CD4-positive, alpha-beta T cell treated with Interleukin-6 at 100 ng/mL for 8 hours (primary cell): ENCODE measurements at places on chromosomes 3 and 15.

DNA sequence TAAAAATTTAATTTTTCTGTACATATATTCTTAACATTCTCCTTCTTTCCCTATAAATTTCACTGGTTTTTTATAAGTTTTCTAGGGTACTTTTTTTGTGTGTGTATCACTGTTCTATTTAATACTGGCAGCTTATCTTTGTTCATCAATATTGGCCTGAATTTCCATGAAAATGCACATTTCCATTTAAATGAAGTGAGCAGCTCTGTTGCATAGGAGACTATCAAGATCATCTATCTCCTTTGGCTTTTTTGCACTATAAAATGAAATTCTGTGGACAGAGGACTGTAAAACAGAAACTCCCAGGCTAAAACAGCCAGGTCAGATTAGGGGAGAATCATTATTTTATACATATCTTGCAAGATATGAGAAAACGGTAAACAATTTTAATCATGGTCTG is 277.0 kb upstream of the ARL6 start:
- DNase-seq = no peak

DNA sequence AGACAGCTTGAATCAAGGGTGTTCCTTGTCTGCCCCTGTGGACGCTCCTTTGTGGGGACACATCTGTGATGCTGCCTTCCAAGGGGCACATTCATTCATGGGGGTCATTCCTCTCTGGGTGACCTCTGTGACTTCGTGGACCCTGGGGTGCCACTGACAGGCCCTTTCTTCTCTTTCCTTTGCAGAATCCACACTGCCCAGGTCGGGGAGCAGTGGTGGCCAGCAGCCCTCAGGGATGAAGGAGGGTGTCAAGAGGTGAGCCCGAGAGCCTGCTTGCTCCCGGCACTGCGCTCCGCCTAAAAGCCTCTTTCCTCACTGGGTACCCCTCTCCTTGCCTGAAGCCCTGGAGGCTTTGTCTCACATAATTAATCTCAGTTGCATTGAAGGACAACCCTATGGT is 26.3 kb downstream of the CHCHD6 start:
- DNase-seq = no peak

GRCh38 chr3:67416703-67417102 is 237.7 kb downstream of the SUCLG2 start:
- DNase-seq = no peak

- DNase-seq = no peak
These were observed 1.3 kb downstream of the TTBK2 start for GRCh38 chr15:42919308-42919707.

DNA sequence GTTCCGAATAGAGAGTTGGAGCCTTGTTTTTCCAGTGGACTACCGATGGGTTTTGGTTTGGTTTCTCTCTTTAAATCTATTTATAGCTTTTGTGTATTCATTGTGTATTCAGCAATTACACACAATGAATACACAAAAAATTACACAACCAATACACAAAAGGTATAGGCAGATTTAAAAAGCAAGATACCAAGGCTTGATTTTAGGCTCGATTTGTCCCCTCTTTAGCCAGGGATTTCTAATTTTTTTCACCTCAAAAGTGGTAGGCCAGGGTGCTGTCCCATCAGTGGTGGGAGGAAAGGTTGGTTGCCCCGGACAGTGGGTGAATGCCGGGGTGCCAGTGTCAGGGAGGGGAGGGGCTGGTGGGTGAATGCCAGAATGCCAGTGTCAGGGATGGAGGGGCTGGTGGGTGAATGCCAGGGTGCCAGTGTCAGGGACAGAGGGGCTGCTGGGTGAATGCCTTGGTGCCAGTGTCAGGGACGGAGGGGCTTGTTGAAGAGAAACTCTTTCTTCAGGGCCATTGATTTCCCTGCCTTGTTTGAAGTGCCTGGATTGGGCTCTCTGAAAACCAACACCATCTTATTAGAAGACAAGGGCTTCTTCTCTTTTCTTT is 186.2 kb downstream of the GOLGA6L6 start:
- DNase-seq = no peak

GRCh38 chr3:118705487-118706219 is 329.0 kb downstream of the IGSF11 start:
- DNase-seq = no peak

DNA sequence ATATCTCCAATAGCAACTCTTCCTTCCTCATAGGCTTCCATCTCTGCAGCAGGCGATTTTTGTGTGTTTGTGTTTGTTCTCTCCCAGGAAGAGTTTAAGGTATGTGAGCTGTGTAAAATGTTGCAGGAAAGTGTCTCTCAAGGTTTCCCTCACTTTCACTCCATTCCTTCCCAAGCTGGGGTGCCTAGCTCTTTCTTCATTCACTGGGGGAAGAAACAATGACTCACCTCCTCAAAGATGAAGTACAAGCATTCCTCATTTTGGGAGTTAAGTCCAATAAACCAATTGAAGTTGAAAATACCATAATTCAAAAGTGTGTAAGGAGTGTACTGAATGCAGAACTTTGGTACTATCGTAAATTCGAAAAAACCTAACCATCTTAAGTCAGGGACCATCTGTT is 422.7 kb upstream of the CFAP20DC start:
- no peak for DNase-seq

- DNase-seq = peak; percentile 25
These were observed 799 bp downstream of the SERF2 start for GRCh38 chr15:43792761-43793476.

- no peak for DNase-seq
These were observed 2.3 kb downstream of the SUCNR1 start for GRCh38 chr3:151875759-151876158.

GRCh38 chr3:158018462-158018861 is 87.8 kb downstream of the SHOX2 start:
- DNase-seq = no peak

GRCh38 chr15:92809880-92810361 is 90.2 kb upstream of the CHD2 start:
- DNase-seq = peak; percentile 47

DNA sequence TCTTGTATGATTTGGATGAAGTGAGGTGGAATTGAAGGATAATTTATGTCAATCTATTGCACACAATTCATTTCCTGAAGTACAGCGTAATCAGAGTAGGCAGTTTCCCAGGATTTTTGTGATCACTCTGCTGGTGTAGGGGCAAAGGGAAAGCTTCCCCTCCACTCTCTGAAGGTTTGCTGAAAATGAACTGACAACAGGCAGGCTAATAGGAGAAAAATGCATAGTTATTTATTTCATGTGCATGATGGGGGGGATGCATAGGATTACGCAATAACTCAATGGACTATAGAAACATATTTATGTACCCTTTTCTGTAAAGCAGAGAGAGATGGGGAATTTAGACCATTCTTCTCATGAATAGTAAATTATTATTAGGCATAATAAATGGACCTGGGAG is 872.9 kb downstream of the NAALADL2 start:
- DNase-seq = no peak

DNA sequence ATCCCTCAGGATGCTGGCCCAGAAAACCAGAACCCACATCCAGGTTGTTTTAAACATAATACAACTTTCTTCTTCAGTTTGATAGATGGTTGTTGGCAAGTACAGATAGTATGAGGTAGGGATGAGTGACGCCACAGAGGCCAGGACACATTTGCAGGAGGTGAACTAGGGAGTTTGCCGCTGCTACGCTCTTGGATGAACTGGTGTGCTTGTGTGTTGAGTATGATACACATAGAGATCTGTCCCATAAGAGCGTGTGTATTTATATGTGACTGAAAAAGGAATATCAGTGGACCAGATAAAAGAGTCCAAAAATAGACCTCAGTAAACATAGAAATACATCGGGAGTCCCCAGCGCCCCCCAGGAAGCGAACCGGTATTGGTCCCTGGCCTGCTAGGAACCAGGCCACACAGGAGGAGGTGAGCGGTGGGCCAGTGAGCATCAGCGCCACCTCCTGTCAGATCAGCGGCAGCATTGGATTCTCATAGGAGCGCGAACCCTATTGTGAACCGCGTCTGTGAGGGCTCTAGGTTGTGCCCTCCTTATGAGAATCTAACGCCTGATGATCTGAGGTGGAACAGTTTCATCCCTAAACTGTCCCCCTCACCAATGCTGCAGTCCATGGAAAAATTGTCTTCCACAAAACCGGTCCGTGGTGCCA is 98.1 kb downstream of the LRRK1 start:
- DNase-seq = no peak

- DNase-seq = no peak
These were observed 48.5 kb upstream of the SH3GL3 start for GRCh38 chr15:83398626-83399025.

DNA sequence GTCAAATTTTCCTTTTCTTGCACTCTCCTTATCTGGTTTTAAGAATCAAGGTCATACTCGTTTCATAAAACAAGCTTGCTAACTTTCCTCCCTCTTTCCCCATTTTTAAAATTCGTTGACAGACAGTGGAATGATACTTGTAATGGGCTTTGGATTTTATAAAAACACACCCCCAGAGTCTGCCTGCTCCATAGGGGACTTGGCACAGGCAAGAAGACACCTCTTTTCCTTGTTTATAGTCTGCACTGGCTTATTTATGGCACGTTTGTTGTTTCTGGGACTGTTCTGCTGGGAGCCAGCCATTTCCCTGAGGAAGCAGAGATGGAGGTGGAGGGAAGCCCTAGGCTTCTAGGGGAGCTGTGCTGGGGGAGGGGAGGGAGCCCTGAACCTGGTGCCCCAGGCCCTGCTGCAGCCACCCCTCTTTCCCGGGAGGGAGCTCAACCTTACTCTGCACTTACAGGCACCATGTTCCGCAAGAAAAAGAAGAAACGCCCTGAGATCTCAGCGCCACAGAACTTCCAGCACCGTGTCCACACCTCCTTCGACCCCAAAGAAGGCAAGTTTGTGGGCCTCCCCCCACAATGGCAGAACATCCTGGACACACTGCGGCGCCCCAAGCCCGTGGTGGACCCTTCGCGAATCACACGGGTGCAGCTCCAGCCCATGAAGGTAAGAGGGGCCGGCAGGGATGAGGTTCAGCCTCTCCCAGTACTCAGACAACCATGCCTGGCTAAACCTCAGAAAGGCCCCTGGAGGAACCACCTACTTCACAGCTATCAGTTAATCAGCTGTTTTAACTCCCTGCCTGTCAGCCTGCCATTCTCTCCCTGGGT is 18.3 kb downstream of the ANKRD63 start:
- no peak for DNase-seq

- DNase-seq = peak; percentile 14
These were observed 6.2 kb upstream of the MAP1A start for GRCh38 chr15:43511012-43511885.

DNA sequence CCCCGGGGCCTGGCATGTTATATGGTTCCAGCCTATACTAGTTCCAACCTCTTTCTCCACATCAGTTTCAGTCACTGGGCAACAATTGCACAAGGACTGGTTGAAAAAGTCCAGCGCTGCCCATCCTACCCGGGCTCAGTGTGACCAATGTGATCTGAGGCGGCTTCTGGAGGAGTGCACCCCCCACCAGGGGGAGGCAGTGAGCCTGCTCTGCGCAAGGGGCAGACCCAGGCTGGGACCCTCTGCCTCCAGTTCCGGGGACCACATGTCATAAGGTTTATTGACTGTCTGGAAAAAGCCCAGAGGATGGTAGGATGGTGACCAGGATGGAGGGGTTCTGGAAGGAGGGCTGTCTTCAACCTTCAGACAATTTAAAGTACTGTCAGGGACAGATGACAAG is 25.6 kb upstream of the NR2E3 start:
- DNase-seq = no peak

GRCh38 chr15:86327230-86327865 is 247.7 kb downstream of the AGBL1 start:
- no peak for DNase-seq

DNA sequence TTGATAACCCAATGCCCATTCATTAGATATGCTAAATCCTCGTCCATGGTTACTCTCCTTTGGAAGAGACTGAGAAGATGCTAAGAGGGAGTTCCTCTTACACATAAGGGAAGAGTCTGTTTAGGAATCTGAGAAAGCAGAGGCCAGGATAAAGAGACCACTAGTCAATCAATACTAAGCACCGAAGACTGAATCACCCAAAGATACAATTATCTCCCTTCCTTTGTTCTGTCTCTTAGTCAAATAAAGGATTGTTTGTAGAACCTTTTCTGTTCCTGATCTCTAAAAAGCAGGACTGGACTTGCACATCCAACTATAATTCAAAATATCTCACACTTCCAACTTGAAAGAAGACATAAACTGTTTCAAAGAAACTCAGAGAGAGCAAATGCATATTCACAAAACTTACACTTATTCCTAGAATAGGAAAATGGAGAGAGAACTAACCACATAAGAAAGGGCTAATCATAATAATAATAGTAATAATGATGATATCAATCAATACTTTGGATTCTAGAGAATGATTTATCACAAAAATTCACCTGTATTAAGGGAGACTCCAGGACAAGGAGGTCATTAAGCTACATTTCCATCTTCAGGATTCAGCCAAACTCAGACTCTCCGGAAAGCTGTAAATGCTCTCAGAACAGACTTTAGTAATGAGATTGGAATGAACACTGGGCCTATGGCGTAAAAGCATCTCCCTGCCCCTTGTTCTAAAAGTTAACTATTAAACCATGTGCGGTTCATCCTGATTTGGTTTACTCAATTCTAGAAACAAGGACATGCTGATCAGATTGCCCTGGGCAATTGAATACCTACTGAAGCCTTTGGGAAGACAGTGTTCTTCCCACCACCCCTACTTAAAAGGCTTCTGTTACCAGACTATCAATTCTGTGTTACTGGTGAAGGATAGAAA is 401.5 kb downstream of the ZBTB20 start:
- no peak for DNase-seq

DNA sequence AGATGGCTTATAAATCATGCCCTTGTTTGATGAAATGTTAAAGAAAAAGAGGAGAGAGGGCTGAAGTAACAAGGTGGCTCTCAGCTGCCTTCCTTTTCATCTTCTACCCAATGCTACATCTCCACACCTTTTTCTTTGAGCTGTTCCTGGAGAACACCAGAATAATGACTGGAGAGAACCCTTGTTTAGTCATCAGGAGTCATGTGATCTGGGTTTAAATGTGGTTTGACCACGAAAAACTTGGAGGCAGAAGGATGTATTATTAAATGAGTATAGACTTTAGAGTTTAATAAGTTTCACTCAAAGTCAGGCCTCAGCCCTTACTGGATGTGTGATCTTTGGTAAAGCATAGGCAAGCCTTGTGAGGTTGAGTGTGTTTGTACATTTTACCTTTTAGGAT is 230.3 kb upstream of the TBL1XR1 start:
- DNase-seq = peak; percentile 9

DNA sequence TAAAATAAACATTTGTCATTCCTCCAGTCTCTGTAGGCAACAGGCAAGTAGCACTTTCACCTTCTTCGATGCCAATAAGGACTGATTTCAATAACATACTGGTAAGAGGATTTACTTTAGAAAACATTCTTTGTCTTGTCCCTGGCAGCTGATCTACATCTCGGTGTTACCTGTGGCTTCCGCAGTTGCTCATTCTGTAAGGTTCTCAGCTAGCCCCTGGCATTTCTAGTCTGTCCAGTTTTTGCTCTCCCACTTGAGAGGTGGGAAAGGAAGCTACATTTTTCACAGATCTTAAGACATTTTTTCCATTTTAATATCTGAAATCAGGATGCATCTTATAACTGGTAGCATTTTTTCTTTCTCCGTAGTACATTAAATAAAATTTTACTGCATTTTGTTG is 19.7 kb upstream of the MAP6D1 start:
- DNase-seq = no peak

GRCh38 chr3:85342915-85343314 is 384.1 kb downstream of the CADM2 start:
- no peak for DNase-seq
